Activated naive CD8-positive, alpha-beta T cell treated with anti-CD3 and anti-CD28 coated beads, Interleukin-2, amount 50 U/mL, for 24 hours (primary cell): ENCODE measurements at places on chromosomes 16 and 17.

GRCh38 chr16:2089706-2090480, 42.1 kb downstream of the TSC2 start:
- DNase-seq, result no peak

DNA sequence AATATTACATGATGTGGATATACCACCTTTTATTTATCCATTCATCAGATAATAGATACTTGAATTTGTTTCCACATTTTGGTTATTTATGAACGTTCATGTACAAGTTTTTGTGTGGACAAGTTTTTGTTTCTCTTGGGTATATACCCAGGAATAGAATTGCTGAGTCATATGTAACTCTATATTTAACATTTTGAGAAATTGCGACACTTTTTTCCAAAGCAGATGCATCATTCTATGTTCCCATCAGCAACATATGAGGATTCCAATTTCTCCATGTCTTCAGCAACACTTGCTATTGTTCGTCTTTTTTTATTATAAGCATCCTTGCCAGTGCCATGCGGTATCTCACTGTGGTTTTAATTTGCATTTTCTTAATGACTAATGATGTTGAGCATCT, 93.9 kb downstream of the GSG1L start:
- DNase-seq, result no peak

- no peak for DNase-seq
These were observed 17.9 kb downstream of the PSME3IP1 start for GRCh38 chr16:57167953-57168352.

GRCh38 chr16:24116046-24116776, 139.9 kb upstream of the CACNG3 start:
- no peak for DNase-seq

GRCh38 chr17:31339906-31340661, 18.7 kb upstream of the EVI2A start:
- DNase-seq, result no peak
